DMS79 (cell line): ENCODE measurements at places on chromosomes 2 and 18.

GRCh38 chr2:1787755-1788477, 43.6 kb upstream of the PXDN start:
- peak; percentile 71 for DNase-seq

- DNase-seq = no peak
Observed at GRCh38 chr2:165163761-165164160, 40.1 kb downstream of the SCN3A start.

DNA sequence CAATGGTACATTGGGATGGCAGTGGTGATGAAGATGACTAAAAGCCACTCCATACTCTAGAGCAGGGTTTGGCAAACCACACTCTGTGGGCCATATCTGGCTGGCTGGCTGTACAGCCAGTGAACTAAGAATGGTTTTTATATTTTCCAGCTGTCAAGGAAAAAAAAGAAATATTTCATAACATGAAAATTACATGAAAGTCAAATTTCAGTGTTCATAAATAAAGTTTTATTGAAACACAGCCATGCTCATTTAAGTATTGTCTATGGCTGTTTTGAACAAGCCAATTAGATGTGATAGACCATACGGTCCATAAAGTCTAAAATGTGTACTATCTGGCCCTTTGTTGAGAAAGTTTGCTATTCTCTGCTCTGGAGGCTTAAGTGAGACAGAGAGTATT, 1.5 kb downstream of the TTC21B start:
- DNase-seq = no peak

- no peak for DNase-seq
Observed at GRCh38 chr2:84719434-84719833, 161.4 kb downstream of the TRABD2A start.

GRCh38 chr18:58951986-58952702, 87.5 kb downstream of the ZNF532 start:
- no peak for DNase-seq

DNA sequence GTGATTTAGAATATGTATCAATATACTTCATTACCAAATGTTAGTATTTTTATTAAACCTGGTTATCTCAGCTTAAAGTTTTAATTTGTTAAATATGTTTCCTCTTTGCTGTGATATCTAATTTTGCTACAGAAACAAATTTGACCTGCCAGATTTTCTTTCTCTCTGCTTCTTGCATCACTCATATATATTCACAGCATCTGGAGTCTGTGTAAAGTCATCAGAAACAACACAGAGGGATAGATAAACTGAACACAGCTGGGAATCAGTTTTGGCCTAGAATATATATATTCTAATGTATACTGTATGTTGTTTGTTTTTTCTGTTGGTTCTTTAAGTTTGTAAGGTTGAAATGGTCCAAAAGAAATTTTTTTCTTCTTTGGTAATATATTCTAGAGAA, 8.5 kb downstream of the PSMD14 start:
- no peak for DNase-seq

DNA sequence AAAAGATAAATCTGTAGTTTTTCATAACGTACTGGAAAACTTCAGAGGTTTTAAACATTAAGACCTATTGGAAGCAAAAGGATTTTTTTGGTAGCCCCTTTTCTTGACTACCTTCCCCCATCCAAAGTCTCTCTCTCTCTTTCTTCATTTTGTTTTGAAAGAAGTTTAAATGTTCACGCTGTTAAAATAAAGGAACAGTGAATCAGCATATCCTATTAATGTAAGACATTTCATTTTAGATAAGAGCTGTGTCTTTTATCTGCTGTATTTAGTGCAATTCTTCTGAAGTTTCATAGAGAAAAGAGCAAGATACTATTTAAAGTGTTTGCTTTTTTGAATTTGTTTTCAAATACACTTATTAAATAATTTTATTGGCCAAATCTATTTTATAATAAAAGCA, 205.5 kb upstream of the POU3F3 start:
- no peak for DNase-seq

DNA sequence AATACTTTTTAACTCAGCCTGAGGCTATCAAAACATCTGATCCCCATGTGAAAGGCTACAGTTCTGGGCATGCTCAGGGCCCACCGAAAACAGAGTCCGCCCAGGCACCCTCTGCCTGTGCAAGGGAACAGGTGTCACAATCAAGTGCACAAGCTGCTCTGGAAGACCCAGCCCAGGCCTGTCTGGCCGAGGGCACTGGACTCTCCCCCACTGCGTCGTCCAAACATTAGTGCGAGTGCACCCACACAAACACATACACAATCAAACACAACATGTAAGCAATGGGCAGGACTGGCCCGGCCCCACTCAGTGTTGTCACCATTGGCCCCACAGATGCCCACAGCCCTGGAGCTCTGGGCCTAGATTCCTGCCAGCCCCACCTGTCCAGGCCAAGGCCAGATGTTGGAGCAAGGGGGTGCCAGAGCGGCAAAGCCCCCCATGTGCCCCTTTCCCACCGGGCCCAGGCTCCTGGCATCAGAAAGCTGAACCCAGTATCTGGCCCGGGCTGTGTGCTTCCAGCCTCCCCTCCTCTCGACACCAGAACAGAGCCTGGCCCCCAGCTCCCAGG, 617 bp upstream of the ALPG start:
- DNase-seq = no peak

DNA sequence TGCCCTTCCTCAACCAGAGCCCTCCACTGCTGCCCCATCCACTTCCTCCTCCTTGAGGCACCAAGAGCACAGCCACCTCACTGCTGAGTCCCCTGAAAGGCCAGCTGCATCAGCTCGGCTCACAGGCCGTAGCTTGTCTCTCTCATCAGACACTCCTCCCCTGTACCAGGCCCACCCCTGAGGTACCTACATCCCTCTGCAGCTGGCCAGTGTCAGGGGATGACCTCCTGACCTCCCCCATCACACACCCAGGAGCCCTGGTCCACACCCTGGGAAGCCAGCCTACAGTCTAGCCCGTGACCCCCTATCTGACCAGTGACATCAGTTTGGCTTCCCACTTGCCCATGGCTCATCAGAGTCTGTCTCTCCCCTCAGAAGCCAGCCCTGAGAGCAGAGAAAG, 205.6 kb downstream of the TNS1 start:
- DNase-seq = no peak

- peak; percentile 43 for DNase-seq
Observed at GRCh38 chr18:46333431-46334135, 229.4 kb downstream of the HAUS1 start.

GRCh38 chr2:157441072-157441454, 2.8 kb downstream of the CYTIP start:
- no peak for DNase-seq

- no peak for DNase-seq
Observed at GRCh38 chr2:235592430-235592829, 98.6 kb downstream of the AGAP1 start.
